ENCODE measurements at places on chromosomes 12 and 14. TPM values are rescaled to one million over a fixed set of nuclear protein-coding genes. Genes with fewer than 3 reads are reported as not detected.

Gene LIN52
- total RNA-seq: 11.2 TPM

Gene HAL
- total RNA-seq: not detected

Gene AVPR1A
- not detected for total RNA-seq

Gene PGF
- 0.86 TPM for total RNA-seq

Gene TPPP2
- total RNA-seq: not detected

Gene VRTN
- not detected for total RNA-seq

Gene GYS2
- not detected for total RNA-seq

Gene APEX1
- 29.0 TPM for total RNA-seq

Gene PRKD1
- total RNA-seq: 11.3 TPM

Gene ACVRL1
- total RNA-seq: 18.0 TPM

Gene NINJ2
- total RNA-seq: 0.32 TPM

Gene CLEC14A
- 2.3 TPM for total RNA-seq

Gene CS
- total RNA-seq: 150 TPM

Gene FAIM2
- 3.9 TPM for total RNA-seq

Gene MGST1
- 92.8 TPM for total RNA-seq

Gene DPF3
- total RNA-seq: 10.4 TPM

Gene OSBPL8
- 148 TPM for total RNA-seq

Gene CCDC88C
- total RNA-seq: under 0.01 TPM

Gene CFAP54
- total RNA-seq: 0.86 TPM

Gene RIPK3
- 0.32 TPM for total RNA-seq

Gene FAM222A
- 0.43 TPM for total RNA-seq

Gene SIX6
- total RNA-seq: not detected

Gene CABP1
- total RNA-seq: not detected

Gene RNASE3
- total RNA-seq: not detected

Gene PPP1R1A
- not detected for total RNA-seq

Gene KCNA1
- not detected for total RNA-seq

Gene NANOG
- total RNA-seq: not detected

Gene TAOK3
- 31.2 TPM for total RNA-seq
